ENCODE measurements at places on chromosomes 6 and 20.

DNA sequence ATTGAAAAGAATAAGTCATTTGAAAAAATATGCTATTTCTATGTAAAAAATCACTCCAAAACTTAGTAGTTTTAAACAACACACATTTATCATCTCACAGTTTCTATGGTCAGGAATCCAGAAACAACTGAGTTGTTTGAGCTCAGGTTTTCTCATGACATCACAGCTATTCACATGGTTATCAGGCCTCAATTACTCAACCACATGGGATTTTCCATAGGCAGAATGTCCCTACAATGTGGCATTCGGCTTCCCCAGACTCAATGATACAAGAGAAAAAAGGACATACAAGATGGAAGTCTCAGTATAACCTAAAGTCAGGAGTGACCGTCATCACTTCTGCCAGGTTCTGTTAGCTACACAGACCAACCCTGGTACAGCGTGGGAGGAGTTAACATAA lies 3.4 kb upstream of the SLC35D3 start:
- no peak for DNase-seq

GRCh38 chr6:97919046-97919445 lies 636.0 kb upstream of the MMS22L start:
- no peak for DNase-seq

- peak; percentile 7 for DNase-seq
Measured at GRCh38 chr6:35139924-35140638, 1.1 kb downstream of the TCP11 start.

GRCh38 chr6:13395272-13396237 lies 67.2 kb upstream of the TBC1D7 start:
- DNase-seq: no peak

GRCh38 chr6:159887761-159888160 lies 3.0 kb upstream of the MAS1 start:
- DNase-seq: no peak

DNA sequence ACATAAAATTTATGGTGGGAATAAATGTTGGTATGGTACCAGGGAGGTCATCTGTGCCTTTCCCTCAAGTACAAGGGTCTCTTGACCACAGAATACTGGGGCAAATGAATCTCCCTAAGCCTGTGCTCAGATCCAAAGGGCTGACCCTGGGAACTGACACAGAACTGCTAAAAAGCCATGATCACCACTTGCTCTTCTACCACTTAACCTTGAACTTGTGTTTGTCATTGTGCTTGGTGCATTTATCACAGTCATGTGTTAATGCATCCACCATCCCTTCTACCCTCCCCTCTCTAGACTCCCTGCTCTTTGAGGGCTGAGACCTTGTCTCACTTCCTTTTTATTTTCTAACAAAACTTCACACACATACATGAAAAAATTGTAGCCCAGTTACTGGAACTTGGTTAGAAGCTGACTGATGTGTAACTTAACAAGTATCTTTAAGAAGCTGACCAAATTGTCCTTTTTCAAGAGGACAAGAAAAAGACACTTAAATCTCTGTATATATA lies 46.1 kb upstream of the PBOV1 start:
- no peak for DNase-seq

DNA sequence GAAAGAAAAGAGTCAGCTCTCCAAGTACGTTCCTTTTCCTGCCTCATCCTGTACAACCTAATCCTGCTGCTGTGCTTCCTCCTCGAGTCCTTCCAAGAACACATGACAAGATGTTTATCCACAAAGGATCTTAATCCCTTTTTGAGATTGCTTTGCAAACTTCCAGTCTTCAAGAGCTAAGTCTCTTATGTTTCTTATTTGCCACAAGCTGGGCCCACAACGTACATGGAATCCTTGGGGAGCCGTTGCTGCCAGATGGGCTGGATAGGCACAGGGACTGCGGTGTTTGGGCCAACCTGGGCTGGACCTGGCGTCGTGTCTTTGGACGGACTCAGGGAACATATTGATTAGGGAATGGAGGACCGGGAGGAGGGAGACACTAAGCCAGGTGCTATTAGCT lies 79.7 kb upstream of the AFDN start:
- no peak for DNase-seq

- DNase-seq: no peak
Measured at GRCh38 chr6:165571068-165571682, 91.9 kb downstream of the PDE10A start.

DNA sequence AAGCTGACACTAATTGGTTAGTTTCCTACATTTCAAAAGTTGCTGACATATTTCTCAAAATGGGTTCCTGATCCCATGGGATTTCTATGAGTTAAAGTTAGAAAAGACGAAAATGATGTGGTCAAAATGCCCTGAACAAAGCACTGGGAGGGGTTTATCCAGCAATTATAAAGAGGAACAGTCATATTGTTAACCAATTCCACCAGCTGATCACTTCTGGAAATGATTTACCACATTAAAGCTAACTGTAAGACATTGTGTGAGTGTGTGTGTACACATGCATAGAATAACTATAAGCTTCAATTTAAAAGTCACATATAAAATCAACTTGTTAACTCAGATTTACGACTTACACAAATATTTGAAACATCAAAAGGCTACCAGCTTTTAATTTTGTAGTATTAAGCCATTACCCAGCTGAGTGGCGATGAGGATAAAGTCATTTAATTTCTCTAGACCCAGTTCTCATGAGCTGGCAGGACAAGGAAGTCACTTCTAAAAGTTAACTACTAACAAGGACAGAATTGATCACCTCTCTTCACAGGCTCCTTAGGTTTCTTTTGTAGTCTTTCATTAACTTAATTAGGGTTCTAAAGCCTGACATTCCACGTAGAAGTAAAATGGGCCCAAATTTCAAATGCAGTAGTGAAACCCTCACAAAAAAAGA lies 40.4 kb downstream of the MAN1A1 start:
- no peak for DNase-seq

GRCh38 chr6:17093686-17094085 lies 8.2 kb upstream of the STMND1 start:
- no peak for DNase-seq

DNA sequence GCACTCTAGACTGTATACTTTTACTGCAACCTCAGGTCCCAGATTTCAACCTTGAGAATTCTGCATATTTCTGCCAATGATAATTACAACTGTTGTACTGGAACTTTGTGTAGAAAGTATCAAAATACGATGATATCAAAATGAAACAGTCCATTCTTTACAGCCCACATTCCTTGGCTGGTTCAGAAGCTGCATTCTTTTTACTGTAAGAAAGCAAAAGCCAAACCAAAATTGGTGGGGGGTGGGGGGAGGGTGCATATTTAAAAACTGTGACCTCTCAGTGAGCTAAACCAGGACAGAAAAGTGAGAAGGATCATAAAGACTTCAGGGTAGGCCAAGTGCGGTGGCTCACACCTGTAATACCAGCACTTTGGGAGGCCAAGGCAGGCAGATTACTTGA lies 41.8 kb upstream of the UBR2 start:
- DNase-seq: no peak

DNA sequence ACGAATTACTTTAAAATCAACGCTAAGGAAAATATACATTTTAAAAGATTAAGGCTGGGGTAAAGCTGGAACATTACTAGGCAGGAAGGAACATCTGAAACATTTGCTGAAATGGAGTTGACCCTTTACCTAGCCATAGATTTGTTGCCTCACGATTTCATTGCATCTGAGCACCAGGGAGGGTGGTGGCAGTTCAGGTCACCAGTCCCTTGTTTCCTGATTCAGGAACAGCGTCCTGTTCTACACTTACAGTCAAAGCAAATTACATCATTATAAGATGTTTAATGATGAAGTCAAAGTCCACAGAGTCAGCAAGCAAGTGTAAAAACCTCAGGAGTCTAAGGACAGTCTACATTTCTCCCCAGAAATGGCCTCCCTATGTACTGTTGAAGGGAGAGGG lies 9.0 kb upstream of the MICA start:
- DNase-seq: no peak

GRCh38 chr6:163878698-163879097 lies 464.2 kb downstream of the QKI start:
- no peak for DNase-seq

DNA sequence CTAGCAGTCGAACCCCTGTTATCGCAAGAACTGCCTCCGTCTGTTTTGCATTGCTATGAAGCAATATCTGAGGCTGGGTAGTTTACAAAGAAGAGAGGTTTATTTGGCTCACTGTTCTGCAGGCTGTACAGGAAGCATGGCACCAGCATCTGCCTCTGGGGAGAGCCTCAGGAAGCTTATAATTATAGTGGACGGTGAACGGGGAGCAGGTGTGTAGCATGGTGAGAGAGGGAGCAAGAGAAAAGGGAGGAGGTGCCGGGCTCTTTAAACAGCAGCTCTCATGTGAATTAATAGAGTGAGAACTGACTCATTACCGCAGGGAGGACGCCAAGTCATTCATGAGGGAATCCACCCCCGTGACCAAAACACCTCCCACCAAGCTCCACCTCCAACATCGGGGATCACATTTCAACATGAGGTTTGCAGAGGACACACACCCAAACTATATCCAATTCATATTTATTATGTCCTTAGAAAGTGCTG lies 172.6 kb upstream of the KCNG1 start:
- no peak for DNase-seq

GRCh38 chr20:40666336-40666735 lies 22.7 kb downstream of the MAFB start:
- DNase-seq: no peak

- no peak for DNase-seq
Measured at GRCh38 chr20:47125758-47126591, 230.5 kb downstream of the ZMYND8 start.

DNA sequence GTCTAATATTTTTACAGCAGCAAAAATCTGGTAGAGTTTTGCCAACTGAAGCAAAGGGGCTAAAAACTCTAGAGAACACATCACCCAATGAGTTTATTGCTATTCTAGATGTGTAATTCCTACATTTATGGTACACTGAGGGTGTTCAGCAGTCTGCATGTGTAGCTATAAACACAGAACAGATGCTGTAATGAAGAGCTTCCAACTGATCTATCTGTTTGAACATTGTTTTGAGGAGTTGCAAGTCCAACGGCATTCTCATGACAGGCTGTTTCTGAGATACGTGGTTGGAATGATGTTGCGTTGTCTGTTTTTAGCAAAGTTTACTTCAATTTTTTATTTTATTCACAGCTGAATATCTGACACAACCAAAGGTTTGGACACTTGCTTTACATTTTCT lies 141.2 kb upstream of the RAB32 start:
- no peak for DNase-seq

- DNase-seq: no peak
Measured at GRCh38 chr6:158026901-158027589, 45.4 kb downstream of the SYNJ2 start.

Measured in T-helper 2 cell (primary cell).